Activated CD8-positive, alpha-beta T cell treated with anti-CD3 and anti-CD28 coated beads for 36 hours (primary cell): ENCODE measurements at places on chromosomes 5 and 9.

DNA sequence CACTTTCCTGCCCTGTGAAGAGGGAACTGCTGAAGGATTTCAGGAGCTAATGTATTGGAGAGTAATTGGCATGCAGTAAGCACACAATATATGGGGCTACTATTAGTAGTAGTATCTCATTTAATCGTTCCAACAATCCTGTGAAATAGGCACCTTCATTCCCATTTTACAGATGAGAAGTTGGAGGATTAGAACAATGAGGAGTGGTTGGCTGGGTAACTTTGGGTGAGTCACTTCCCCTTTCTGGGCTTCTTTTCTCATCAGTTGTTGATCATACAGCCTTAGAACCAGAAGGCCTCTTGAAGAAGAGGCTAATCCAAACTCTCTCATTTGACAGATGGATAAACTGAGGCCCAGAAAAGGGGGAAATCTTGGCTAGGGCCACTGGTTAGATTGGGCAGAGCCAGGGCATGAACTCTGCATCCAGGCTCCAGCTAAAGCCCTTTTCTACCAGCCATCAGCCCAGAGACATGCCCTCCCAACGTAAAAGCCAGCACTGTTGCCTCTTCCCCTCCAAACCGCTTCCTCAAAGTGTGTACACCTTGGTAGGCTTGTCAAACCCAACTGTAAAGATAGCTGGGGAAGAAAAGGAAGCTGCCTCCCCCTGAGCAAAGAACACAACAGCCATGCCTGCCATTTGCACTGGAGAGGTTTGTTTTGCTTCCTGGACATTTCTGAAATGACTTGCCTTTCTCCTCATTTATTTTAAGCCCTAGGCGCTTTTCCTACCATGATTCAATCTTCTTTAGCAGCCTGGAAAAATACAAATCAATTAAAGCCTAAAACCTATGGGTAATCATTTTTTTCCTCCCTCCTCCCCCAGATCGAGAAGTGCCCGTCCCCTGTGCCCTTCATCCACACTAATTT, 992 bp downstream of the SPACA9 start:
- no peak for DNase-seq

- no peak for DNase-seq
Observed at GRCh38 chr5:59845730-59846129, 47.8 kb downstream of the PDE4D start.

DNA sequence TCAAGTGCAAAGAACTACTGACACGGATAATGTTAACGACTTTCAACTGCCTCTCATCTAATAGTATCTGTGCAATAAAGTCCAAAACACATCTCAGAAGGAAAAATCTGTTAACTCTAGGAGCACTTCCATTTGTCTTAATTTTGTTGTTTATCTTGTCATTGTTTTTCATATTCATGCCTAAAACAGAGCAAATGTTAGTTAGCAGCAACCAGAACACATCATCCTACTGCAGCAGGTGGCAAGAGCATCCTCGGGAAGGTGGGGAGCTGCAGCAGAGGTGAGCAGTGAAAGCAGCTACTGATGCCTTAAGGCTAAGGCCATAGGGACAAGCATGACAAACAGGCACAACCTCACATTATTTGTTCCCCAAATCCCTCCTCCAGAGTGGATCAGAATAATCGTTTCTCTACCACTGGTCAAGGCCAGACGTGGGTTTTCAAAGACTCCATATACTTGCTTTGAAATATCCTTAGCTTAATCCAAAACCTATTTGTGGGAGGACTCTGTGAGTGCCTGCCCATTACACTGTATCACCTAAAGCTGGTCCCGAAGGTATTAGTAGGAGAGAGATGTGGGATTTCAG, 1.0 kb downstream of the HMGCS1 start:
- DNase-seq, result no peak

- no peak for DNase-seq
Observed at GRCh38 chr9:135693265-135693664, 6.0 kb downstream of the SOHLH1 start.

DNA sequence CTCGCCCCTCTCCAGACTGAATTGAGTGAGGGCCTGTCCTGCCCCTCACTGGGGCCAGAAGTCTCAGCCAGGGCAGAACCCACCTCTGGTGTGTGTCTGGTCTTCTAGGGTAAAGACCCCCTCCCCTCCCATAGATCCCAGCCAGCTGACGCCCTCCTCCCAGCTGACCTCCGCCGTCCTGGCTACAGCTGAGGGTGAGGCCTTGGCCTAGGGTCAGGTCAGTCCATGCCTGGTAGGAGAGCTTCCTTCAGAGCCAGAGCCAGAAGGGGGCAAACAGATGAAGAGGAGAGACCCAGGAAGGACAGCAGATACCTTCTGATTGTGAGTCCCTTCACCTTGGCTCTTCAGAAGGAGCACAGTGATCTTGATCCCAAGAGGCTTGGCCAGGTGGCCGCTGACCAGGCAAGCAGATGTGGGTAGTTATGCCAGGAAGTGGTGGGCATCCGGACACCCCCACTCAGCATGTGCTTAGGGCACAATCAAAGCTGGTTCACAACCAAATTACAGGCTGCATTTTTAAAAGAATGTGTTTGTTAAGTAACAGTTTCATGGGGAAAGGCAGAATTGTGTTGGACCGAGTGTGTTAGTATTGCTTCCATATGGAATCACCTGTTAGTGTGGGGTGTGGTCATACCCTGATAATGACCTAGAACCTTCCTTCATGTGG, 29.9 kb downstream of the JADE2 start:
- peak; percentile 46 for DNase-seq
